Activated CD8-positive, alpha-beta memory T cell treated with anti-CD3 and anti-CD28 coated beads for 1 hour (primary cell): ENCODE measurements at places on chromosomes 5 and 9.

GRCh38 chr5:55969956-55970355 lies 24.8 kb downstream of the IL6ST start:
- DNase-seq, result no peak

GRCh38 chr5:170945275-170945674 lies 83.5 kb downstream of the RANBP17 start:
- DNase-seq, result no peak

GRCh38 chr5:63743096-63743798 lies 219.0 kb downstream of the HTR1A start:
- DNase-seq, result no peak

DNA sequence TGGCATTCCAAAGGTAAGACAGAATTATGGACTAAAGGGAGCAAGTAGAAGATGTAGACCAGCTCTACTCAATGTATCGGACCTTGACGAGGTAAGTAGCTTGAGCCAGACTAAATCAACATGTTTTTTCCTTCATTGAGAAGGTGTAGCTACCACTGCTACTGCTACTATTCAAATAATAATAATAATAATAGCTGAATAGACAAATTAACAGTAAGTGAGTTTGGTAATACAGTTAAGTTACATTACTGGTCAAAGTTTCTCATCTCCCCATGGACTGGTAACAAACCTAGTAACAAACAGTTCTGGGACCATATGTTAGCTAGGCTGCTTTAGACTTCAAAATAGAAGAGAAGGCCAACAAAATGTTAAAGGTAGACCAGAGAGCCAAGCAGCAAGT lies 609.2 kb downstream of the TLE1 start:
- DNase-seq, result no peak

DNA sequence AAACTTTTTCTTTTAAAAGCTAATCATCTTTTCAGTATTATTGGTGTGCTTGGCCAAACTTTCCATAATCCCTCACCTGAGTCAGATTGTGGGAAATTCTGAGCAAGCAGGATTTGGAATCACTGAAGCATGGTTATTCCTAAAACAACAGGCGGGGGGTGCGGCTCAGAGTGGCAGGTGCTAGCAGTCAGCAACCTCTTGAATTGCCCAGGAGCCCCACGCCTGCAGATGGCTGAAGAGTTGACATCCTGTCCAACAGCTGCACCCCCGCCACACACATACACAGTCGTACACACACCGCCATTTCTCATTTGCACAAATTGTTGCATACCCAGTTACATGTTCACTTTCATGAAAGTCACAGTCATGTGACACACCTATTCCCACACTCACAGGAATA lies 96.6 kb downstream of the LHX2 start:
- no peak for DNase-seq

GRCh38 chr5:173411791-173412555 lies 83.8 kb upstream of the STC2 start:
- no peak for DNase-seq

GRCh38 chr5:54753034-54753433 lies 232.4 kb downstream of the ESM1 start:
- DNase-seq, result no peak

GRCh38 chr5:147913786-147914185 lies 7.4 kb upstream of the C5orf46 start:
- no peak for DNase-seq

- no peak for DNase-seq
Measured at GRCh38 chr9:34591917-34592866, 2.7 kb upstream of the CNTFR start.

- no peak for DNase-seq
Measured at GRCh38 chr5:180194410-180195345, 14.3 kb downstream of the RASGEF1C start.

- DNase-seq, result no peak
Measured at GRCh38 chr5:62315376-62316175, 9.6 kb downstream of the KIF2A start.

GRCh38 chr5:151077967-151078366 lies 2.9 kb downstream of the TNIP1 start:
- DNase-seq, result no peak

- DNase-seq, result no peak
Measured at GRCh38 chr5:142059304-142059940, 46.6 kb upstream of the GNPDA1 start.

DNA sequence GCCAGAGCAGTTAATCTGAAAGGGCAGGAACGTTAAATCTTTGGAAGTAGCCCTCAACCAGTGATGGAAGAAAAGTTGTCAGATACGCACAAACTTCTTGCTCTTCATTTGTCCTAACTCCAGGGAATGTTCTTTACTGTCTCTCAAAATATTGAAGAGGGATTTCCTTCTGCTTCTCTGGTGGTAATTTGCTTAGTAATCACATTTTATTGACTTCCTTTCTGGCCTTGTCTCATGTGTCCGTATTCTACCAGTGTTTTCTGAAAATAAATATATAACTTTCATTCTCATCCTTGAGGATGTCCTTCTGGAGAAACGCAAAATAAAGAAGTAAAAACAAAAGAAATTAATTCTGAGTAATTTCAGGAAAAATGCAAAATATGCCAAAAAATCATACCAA lies 282.1 kb downstream of the CYLC2 start:
- no peak for DNase-seq

DNA sequence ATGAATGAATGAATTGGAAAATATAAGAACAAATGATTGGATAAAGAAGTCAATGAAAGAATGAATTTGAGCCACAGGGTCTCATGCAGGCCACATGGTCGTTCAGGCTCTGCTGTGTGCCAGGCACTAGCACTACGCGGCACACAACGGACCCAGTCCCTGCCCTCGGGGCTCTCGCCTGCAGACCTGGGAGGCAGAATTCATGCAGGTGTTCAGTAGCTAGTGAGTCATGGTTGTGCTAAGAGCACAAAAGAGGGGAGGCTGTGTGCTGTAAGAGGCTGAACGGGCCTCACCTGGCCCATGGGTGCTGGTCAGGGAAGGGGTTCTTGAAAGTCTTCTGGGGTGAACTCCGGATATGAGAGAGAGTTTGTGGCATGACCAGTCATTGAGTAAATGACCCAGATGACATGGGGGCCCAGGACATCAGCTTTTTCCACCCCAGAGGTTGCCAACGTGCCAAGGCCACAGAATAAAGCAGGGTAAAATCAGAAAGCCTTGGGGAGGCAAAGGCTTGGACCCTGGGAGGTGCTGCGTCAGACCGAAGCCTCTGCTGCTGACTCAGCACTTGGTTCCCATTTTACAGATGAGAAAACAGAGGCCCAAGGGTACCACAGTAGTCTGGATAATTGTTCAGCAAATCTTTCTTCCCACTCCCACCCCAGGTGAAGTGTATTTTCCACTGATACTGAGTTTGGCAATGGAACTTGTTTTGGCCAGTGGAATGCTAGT lies 264.3 kb upstream of the MVB12B start:
- no peak for DNase-seq

DNA sequence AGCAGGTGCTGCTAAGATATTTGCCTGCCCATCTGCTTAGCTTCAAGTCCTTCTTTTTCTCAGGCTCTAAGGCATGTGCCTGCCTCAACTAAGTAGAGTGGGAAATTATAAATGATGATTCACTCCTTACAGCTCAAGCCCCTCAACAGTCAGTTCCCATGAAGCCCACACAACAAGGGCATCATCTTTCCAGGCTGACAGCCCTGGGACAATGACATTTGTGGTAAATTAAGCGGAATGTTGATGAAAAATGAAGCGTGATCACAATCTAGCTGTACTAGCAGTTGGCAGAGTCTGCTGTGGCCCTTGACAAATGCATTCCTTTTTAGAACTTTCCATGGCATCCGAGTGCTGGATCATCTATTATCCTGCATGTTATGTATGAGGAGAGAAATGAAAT lies 548.6 kb downstream of the KIF4B start:
- DNase-seq, result no peak

DNA sequence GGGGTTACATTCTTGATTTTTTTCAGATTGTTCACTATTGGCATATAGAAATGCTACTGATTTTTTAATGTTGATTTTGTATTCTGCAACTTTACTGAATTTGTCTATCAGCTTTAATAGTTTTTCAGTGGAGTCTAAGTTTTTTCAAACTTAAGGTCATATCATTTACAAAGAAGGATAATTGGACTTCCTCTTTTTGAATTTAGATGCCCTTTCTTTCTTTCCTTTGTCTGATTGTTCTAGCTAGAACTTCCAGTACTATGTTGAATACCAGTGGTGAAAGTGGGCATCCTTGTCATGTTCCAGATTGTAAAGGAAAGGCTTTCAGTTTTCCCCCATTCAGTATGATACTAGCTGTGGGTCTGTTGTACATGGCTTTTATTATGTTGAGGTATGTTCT lies 49.3 kb downstream of the SREK1 start:
- DNase-seq, result no peak

DNA sequence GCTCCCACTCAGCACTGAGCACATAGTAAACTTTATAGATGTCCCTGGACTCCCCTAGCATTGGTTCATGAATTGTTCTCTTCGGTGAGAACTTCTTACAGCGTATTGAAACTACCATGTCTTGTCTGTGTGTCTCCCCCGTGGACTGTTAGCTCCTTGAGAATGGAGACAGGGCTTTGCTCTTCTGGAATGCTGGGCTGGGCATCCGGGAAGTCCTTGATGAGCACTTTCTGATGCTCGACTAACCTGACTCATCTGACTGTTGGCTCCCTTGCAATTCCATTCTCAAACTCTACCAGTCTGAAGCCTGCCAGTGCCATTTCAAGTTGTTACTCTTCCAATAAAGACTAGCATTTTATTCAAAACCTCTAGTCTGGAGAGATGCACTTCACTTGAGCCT lies 15.0 kb upstream of the PFDN1 start:
- DNase-seq, result no peak
